ENCODE measurements at places on chromosomes 11 and 22.
A peak's percentile ranks its signal among the peaks of the same experiment; 100 is the strongest.

DNA sequence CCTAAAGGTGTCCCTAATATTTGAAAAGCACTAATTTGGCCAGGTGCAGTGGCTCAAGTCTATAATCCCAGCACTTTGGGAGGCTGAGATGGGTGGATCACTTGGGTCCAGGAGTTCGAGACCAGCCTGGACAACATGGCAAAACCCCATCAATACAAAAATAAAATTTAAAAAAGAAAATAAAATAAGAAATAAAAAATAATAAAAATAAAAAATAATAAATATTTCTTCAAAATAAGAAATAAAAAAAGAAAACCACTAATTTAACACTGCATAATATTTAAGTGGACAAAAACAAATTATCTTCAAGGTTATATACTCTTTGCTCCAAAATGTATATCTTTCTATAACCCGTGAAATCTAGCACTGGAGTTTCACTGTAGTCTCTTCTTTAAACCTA lies 32.9 kb downstream of the CPT1A start:
- DNase-seq: no peak

GRCh38 chr11:107018219-107018901 lies at the start of gene GUCY1A2:
Gene GUCY1A2 (minus strand): TSS chr11:107018476. CDS start chr11:107018055, 421 bp downstream.
- peak; percentile 42 for DNase-seq

DNA sequence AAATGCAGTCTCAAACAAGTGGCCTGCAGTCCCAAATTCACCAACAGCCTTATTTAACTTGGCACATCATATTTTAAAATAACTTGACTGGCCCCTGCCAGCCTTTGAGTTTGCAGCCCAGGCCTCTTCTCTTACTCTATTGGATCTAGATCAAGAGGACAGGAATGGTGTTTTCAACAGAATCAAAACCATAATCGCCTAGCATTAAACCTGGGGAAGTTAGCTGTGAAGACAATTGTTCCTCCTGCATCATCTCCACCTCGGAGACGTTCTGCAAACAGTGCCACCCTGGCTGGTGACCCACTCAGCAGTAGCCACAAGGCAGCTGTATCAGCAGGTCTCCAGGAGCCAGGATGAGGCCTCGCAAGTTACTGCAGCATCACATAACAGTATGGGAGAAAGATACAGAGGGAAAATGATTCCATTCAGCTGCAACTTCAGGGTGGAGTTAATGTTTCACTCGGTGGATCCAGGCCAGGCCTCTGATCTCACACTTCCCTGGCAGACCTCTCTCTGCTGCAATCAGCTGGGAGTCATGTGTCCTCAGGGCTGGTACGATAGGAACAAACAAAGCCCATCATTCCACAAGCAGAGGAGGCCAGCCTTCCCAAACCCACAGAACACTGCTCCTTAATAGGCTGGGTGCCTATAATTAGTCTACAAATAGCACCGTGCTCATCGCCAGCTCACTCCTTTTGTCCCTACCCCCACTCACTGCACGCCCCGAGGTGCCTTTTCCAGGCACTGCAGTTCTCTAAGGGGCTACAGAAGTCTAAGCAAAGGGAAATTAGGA lies 18.6 kb upstream of the SCN2B start:
- DNase-seq: peak; percentile 94

DNA sequence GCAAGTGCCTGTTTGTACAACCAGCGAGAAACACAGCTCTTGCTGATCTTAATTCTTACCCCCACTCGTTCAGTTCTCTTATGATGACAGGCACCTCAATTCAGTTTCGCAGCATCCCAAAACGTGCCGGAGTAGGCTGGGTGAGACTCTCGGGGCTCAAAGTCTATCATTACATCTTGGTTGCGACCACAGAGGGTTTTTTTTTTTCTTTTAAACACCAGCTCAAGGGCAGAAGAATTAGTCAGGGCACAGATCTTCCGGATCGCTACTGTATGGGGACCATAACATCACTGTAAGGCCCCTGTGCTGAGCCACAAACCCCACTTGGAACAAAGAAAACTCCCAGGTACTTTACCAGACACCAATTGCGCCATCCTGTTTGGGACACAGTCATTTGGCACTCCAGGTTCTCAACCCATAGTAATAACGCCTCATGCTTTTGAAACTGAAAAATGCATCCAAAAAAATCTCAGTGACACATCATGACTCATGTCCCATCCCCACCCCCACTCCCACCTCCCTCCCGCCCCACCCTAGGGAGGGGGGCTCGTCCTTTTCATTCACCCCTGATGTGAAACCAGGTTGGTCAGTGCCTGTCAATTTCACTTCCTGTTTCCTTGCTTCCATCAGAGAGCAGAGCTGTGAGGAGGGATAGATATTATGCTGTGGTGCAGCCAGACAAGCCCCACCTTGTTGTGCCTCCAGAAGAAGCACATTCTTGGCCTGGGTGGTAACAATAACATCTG lies 41.0 kb upstream of the CD5 start:
- peak; percentile 49 for DNase-seq

DNA sequence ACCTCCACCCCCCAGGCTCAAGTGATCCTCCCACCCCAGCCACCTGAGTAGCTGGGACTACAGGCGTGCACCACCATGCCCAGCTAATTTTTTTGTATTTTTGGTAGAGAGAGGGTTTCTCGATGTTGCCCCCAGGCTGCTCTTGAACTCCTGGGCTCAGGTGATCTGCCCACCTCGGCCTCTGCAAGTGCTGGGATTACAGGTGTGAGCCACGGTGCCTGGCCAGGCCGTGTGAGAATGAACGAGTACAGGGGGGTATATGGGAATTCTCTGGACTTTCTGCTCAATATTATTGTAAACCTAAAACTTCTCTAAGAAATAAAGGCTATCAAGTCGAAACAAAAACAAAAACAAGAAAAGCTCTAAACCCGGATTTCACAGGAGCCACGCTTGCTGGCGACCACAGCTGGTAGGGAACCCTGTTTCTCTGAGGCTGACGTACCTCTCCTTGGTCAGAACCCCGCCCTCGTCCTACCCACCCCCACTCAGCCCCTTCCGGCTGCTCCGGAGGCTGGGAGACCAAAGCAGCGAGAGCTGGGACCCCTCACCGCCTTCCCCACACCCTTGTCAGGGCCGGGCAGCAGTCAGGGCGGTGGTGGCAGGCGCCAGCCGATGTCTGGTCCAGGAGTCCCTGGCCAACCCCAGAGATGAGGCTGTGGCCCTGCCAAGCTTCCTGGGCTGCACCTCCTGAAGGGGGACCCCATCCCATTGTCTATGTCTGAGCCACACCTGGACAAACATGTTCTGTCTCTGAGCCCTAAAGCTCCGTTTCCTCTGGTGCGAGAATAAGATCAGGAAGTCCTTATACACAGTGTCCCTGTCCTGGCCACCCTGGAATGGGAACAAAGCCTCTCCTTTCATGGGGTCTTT lies 52.1 kb downstream of the LINC01488 start:
- no peak for DNase-seq

GRCh38 chr22:30438559-30438958 lies 13.0 kb downstream of the MTFP1 start:
- no peak for DNase-seq

DNA sequence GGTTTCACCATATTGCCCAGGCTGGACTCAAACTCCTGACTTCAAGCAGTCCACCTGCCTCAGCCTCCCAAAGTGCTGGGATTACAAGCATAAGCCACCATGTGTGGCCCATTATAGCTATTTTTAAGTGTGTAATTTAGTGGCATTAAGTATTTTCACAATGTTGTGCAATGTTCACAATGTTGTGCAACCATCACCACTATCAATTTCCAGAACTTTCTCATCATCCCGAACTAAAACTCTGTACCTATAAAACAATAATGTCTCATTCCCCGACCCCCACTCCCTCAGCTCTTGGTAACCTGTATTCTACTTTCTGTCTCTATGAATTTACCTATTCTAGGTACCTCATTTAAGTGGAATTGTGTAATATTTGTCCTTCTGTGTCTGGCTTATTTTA lies 7.5 kb downstream of the CFAP68 start:
- DNase-seq: no peak

GRCh38 chr11:64138398-64138797 lies 27.5 kb downstream of the MACROD1 start:
- DNase-seq: no peak

DNA sequence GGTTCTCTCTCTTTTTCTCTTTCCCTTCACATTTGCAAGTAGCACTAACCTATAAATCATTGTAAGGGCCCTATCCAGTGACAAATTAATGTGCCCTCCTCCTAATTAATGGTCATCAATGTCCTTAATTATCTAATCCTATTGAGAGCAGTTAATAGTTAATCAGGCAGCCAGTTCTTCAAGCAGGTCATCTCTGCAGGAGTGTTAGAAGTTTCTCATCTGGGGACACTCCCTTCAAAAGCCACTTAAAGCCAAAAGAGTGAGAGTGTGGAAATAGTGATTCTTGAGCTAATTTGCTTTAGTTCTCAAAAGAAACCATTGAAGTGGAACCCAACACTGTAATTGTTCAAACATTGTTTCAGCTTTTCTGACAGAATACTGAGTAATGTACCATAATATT lies 141.6 kb downstream of the ELP4 start:
- no peak for DNase-seq

GRCh38 chr11:113202431-113202830 lies 112.0 kb upstream of the TTC12 start:
- peak; percentile 33 for DNase-seq

GRCh38 chr11:71388637-71389235 lies 59.5 kb downstream of the DHCR7 start:
- no peak for DNase-seq

GRCh38 chr11:65500387-65501185 lies 1.7 kb downstream of the MALAT1 start:
- peak; percentile 79 for DNase-seq

DNA sequence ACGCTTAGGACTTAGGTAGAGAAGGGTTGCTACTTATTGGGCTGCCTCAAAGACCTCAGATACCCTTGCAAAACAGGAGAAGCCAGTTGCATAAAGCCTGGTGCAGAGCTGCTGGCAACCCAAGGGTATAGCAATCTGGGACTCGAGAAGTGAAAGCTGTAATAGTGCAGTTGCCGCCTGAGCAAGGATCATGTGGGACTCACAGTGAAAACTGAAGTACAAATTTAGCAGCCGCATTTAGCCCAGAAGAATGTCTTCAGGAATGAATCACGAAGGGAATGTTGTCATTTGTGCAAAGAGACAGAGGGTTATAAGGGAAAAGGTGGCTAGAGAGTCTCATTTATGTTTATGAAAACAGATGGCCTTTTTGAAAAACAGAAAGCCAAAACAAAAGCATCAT lies 267.2 kb downstream of the TENM4 start:
- peak; percentile 77 for DNase-seq

DNA sequence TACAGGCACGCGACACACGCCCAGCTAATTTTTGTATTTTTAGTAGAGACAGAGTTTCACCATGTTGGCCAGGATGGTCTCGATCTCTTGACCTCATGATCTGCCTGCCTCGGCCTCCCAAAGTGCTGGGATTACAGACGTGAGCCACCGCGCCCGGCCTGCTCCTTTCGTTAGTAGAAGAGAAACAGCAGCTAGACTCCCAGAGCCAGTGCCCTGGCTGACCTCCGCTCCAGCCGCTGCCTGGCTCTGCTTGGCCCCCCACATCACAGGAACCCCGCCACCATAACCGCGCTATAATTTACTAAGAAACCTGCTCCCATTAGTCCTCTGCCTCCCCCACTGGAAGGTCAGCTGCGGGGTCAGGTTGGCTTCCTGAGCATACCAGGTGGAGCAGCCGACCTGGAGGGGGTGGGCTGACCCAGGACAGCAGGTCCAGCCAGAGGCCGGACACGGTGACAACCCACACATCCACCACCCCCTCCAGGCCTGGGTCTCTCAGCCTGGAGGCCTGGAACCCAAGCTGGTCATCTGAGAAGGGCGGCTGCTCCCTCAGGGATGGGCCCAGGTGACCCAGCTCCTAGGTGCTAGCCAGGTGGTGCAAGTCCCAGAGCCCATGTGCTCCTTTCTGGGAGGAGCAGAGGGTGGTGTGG lies 7.5 kb upstream of the POLDIP3 start:
- no peak for DNase-seq

DNA sequence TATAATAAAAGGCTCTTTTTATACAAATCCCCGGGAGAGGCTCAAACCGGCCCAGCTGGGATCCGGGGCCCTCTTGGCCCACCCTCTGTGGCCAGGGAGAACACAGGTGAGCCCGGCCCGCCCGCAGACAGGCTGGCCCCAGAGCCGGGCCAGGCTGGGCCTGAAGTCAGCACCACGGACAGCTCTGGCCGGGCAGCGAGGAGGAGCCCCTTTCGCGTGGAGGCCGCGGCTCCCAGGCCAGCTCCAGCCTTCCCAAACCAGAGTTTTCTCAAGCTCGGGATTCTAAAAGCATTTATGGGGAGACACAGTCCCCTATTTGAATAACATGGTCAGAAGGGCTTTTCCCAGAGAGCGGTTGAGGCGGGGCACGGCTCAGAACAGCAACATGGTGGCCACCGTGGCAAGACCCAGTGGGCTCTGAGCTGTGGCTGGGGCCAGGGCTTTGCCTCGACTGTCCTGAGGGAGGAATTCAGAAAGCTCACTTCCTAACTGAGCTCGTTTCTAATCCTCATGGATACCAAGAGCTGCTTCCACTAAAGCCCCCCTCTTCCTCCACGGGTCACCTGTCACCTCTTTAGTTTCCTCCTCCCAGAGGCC lies 115.4 kb downstream of the BRD1 start:
- peak; percentile 29 for DNase-seq

DNA sequence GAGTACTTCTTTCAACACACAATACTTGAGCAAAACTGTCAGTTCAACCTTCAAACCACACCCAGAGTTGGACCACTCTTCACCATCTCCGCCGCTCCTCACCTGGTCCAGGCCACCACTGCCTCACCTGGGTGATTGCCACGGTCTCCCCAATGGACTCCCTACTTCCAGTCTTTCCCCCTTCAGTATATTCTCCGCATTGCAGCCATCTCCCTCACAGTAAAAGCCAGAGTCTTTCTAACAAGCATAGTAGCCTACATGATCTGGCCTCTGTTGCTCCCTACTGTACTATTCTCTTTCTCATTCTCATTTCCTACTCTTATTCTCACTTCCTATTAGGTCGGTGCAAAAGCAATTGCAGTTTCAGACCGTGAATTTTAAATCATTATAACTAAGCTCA lies 28.5 kb downstream of the AASDHPPT start:
- no peak for DNase-seq

DNA sequence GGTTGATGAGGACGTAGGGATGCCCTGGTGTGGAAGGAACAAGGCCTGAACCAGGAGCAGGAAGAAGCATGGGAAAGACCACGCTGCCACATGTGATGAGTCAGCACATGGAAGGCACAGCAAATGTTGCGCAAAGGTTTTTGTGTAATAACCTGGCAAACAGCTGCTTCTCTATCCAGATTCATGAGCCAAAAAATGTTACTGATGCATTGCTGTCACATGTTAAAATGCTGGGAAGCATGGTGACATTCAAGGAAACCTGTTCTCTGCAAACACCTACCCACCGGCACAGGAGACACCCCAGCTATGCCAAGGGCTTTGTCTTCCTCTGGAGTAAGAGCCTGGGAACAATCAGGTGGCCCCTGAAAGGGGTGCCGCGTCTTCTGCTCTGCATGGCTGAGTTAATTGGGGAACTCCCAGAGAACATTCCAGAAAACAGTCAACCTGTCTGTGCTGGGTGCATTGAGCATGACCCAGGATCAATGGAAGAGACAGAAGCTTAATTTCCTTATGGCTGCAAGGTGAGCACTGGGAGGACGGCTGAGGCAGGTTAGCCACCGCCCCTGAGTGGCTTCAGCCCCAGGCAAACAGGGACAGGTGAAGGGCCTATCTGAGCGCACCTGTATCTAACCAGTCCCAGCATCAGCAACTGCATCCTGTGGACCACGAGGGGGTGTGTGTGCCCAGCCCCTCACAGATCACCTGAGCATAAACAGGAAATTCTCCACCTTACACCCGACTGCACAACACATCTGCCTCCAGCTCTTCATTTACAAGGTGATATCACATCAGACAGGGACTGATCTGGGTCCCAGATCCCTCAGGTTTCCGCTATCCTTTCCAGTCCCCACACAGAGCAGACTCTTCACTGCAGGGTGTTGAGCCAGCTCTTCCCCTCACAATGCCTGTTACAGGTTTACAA lies 108.4 kb downstream of the GGTLC2 start:
- peak; percentile 83 for DNase-seq

Data from GM23248 (cell line).